ENCODE measurements at places on chromosomes 7 and 10.

- no peak for DNase-seq
Measured at GRCh38 chr10:9450801-9451200, 1396.3 kb downstream of the GATA3 start.

DNA sequence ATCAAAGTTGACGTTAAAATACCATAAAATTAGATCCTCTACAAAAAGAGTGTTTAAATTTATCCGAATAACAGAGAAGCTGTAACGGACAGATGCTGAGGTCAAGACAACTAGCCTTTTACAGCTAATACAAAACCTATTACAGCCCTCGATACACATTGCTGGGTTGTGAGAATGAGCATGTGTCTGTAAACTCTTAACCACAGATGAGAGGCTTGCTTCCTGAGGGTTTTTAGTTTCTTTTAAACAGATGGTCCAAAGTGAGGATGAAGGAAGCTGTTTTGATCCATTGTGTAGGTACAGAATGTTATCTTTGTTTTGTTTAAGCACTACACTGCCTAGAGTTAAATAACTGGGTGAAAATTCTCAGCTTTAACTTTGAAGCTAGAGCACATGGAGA, 578.2 kb downstream of the PARD3 start:
- DNase-seq = no peak

DNA sequence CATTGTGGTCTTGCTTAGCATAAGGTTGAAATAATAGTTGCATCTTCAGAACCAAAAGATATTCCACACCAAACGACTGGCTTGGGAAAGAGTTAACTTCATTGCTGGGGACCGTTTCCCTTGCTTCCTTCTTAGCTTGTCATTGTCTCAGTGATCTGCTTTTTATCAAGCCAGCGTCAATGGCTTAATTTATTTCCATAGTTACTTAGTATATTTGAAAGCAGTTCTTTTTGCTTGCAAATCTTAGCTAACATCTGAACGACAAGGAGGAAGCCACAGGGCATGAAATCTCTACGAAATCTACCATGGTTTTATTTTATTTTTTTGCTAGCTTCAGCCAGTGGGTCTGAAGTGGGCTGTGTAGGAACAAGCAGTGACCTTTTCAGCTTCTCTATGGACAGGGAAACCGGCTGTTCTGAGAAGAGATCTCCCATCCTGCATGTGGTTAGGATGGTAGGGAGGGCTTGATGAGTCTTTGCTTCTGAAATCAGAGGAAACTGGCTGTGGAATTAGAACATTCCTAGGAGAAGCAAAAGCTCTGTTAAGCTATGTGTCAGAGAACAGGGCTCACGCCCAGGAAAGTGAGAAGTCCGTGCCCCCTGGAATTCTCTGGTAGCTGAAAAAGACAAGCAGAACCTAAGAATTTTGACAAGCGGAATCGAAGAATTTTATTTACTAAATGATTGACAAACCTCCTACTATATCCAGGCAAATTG, 8.0 kb downstream of the SLC18A2 start:
- no peak for DNase-seq

GRCh38 chr7:112362731-112363131, 87.5 kb upstream of the IFRD1 start:
- no peak for DNase-seq

DNA sequence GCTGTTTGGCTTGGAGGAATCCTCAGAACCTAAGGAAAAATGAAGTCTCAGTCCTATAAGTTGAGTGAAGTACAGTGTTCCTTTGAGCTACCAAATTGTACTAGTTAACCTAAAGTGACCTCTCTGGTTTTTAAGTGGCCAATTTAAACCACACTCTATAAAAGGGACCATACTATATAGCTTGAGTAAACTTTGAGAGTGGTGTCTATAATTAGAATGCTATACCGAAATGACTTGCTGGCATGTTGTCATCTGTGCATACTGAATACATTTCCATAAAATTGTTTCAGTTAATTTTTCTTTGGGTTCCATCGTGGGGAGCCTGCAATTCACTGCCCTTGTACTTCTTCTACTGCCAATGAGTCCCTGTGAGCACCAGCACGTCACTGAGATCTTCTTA, 151.1 kb downstream of the DKK1 start:
- DNase-seq = no peak

DNA sequence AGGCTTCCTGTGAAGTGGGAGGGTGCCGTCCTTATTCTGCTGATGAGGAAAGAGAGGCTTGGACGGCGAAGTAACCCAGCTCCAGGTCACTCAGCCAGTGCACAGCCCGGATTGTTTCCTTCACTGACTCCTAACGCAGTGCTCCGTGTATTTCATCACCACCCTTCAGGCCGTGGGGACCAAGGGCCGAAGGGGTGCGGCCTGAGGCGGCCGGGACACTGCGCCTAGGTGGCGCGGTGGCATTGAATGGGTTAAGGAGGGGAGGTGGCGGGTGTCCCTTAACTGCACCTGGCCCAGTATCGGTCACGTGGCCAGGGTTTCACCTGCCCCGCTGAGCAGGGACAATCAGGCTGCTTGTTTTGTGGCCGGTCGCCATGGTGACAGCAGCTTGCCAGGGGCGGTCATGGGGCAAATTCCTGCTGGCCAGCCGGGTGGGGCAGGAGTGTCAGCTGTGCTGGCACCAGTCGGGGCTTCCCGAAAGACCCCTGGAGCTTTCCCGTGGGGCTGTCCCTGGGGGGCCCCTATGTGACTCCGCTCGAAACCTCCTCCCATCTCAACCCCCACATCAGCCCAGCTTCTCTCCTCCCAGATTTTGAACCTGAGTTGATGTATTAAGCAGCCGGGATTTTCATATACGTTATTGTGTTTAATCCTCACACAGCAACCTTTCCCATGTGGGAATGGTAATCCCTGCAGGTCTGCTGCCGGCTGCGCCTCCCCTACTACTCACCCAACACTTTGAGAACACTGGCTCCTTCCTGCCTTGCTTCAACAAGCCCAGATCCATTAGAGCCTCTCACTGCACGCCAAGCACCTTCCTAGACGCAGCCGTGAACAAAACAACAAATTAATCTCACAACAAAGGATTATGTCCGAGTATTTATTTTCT, 4.4 kb upstream of the ABHD11 start:
- no peak for DNase-seq

DNA sequence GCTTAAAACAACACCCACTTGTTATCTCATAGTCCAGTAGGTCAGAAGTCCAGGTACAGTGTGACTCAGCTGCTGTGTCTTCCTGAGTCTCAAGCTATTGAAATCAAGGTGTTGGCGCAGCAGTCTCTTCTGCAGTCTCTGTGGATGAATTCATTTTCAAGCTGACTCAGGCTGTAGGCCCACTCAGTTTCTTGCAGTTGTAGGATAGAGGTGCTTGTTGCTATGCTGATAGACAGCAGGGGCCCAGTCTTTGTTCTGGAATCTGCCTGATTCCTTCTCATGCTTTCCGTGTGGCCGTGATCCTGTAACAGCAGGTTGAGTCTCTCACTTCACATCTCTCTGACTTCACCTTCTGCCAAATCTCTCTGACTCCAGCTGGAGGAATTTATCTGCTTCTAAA, 400.4 kb upstream of the POM121L12 start:
- no peak for DNase-seq

DNA sequence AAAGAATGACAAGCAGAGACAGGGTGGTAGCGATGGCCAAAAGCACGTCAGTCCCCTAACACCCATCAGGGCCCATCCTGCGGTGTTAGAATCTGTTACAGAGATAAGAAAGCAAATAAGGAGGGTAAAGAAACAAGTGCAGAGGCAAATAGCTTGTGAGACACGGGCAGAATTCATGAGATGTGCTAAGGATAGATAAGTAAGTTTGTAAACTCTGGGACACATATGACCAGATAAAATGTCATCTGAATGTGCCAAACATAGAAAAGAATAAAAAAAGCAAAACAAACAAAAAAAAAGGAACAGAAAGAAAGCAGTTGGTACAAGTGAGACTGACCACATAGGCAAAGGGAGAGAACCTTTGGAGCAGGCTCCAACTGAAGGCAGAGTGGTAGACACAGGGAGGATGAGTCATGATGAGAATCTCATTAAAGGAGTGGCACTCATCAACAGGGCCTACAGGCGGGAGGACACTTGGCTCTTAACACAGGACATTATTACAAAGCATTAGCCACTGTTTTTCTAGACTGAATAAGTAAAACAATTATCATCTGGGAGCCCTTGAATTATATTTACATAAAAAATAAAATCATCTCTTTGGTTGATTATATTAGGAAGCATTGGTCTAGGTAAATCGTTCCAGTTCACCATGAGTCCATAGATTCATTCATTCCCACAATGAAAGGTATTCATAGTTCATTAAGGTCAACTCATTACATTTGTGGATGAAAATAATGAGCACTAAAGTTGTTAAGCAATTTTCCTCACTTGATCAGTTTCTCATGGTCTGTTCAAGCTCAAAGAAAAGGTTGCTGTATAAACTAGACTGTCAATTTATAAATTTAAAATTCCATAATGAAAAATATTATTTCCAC, 21.5 kb upstream of the EPHB6 start:
- no peak for DNase-seq

DNA sequence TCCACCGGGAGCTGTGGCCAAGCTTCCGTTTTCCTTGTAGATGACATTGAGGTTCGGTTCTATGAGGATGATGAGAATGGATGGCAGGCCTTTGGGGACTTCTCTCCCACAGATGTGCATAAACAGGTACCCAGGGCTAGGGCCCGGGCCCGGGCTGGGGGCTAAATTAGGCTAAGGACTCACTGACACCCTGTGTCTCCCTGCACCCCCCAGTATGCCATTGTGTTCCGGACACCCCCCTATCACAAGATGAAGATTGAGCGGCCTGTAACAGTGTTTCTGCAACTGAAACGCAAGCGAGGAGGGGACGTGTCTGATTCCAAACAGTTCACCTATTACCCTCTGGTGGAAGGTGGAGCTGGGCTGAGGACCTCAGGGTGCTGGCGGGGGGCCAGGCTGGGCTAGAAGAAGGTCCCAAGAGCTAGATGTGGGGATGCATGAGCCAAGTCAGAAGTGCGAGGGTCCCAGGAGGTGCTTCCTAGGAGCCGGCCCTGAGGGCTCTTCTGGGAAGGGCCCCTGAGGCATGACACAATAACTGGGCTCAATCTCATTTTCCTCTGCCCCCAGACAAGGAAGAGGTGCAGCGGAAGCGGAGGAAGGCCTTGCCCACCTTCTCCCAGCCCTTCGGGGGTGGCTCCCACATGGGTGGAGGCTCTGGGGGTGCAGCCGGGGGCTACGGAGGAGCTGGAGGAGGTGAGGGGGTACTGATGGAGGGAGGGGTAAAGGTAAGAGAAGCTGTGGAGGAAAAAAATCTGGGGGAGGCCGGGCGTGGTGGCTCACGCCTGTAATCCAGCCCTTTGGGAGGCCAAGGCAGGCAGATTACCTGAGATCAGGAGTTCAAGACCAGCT, 2.9 kb downstream of the NFKB2 start:
- DNase-seq = no peak

DNA sequence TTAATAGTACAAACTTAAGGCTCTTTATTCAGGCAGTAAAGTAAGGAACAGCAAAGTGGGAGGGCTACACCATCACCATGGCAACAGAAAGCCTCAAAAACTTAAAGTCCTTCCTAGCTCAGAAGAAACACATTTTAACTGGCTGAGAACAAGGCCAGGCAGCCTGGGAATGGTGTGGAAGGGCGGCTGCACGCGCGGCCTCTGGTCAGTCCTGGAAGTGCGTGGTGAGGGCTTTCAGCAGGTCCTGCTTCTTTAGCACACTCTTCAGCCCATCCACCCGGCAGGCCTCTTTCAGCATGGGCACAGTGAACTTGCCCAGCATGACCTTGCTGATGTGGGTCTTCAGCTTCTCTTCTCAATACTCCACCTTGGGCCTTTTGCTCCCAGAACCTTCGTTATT, 133.0 kb downstream of the CYP26A1 start:
- DNase-seq = no peak

DNA sequence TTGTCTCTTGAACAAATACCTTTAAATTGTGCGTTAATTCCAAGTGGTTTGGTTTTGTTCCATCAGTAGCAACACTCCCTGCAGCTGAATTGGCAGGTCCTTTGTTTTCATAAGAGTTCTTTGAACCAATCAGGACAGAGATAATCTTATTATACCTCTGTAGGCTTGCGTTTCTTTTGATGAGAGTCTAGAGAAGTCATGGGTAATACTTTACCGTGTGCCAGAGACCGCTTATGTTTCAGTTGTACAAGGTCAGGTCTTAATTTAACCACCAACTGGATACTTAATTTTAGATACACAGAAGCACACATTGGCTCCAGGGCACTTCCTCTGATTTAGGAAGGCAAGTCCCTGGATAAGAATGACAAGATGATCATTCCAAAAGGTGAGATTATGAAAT, at the start of gene ASB15:
Gene ASB15 (plus strand): TSS at position 292 of the 400 bp plus-strand sequence. CDS start 12,682 bp downstream, outside the sequence.
- DNase-seq = no peak
